Fibroblast of the aortic adventitia (primary cell): ENCODE measurements at places on chromosomes 2 and 18. TPM values are rescaled to one million over a fixed set of nuclear protein-coding genes. Genes with fewer than 3 reads are reported as not detected.
A peak's percentile ranks its signal among the peaks of the same experiment; 100 is the strongest.

Gene HMSD
- total RNA-seq: 0.09 and 0.90 TPM in 2 replicates

Gene ST8SIA5
- 0.90 TPM in 1 of 2 replicates, not detected in the other for total RNA-seq

DNA sequence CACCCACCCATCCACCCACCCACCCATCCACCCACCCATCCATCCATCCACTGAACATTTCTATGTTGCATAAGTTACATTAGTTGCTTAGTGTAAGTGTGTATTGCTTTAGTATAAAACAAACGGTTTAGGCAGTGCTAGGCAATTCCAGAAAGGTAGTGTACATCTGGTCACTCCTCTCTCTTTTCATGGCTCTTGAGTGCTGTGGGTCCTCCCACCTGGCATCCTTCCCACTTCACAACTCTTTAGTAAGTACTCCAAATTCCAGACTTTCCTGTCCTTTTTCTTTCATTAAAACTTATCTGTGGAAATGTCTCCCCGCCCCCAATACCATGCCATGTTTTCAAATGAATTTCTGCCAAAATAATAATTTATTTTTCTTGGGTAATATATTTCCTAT, 122.5 kb downstream of the PLEKHM3 start:
- peak; percentile 15 for DNase-seq

DNA sequence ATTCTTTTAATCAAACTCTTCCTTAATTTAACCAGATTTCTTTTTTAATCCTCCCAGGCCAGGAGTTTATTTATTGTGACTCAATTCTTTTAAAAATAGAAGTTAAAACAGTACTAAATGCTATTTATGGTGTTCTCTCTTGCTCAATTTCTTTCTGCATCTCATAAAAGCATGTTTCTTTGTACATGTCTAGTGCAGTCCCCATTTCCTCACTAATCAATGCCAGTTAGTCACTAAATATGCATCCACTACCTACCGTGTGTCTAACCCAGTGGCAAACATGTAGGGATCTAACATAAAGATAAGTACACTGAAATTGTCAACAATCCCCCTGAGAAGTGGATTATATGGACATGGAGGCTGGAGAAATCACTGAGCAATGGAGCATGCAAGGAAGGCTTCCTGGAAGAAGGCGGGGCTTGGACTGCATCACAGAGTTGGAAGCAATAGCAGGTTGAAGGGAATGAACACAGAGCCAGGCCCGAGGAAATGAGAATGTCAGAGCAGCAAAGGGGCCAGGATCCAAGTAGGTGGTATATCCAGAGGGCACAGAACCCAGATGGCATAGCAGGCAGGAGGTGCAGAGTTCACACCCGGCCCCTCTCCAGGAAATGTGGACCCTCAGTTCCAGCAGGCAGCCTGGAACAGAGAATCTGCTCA, 105.3 kb upstream of the FOSL2 start:
- no peak for DNase-seq

GRCh38 chr2:191436368-191437055, 191.3 kb downstream of the MYO1B start:
- no peak for DNase-seq

- no peak for DNase-seq
Observed at GRCh38 chr2:169478745-169479256, 493 bp upstream of the BBS5 start.
